ENCODE measurements at places on chromosomes 7 and 10.

GRCh38 chr10:109933984-109934565, 10.8 kb upstream of the XPNPEP1 start:
- DNase-seq, result peak; percentile 61

GRCh38 chr10:96096958-96097357, 33.1 kb upstream of the ZNF518A start:
- no peak for DNase-seq

DNA sequence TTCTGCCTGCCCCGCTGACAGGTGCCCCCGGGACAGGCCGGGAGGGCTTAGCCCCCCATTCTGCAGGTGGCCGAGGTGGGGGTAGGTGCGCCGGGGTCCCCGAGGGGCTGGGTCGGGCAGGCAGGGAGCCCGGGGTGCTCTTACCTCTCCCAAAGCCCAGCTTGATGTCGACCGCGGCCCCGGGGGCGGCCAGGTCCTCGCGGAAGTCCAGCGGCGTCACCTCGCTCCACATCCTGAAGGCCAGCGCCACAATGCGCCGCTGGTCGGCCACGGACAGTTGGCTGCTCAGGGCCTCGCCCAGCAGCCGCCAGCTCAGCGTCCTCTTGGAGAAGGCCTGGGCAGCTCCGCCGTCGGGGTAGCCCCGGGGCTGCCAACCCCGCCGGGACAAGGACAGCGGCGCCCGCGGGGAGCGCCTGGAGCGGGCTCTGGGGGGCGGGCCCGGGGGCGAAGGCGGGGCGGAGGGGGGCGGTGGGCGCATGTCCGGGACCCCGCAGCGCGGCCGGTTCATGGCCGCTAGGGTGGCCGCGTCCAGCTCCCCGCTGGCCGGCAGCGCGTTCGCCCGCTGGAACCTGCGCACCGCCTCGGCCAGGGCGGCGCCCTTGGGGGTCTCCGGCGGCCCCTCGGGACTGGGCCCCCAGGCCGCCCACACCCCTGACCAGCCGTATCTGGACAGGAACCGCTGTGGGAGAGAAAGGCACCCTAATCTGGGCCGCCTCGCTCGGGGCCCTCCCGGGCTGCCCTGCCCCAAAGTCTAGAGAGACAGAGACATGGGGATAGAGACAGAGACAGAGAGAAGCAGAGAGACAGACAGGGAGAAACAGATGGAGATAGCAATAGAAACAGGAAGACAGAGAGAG, 1.7 kb downstream of the MMP21 start:
- DNase-seq, result no peak

DNA sequence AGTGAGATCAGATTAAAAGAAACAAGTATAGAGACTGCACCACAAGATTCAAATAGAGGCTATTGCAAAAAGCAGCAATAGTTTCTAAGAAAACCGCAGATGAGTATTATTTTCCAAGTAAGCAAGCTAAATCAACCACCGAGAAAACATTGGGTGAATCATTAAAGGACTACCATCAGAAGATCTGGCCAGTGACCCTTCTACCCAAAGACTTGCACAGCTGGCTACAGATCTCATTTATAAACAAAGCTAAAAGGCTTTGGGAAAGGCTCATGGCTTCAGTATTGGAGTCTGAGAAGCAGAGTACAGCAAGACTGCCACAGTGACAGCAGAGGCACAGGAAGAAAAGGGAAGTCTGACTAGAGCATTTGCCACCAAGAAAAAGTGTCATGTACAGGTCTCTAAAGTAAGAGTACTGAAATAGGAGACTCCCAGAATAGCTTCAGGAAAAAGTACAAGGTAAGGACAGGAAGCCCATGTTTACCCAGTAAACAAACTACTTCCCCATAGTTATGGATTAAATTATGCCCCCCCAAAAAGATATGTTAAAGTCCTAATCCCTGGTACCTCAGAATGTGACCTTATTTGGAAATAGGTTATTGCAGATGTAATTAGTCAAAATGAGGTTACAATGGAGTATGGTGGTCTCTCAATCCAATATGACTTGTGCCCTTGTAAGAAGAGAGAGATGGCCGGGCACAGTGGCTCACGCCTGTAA, 19.0 kb downstream of the STEAP1 start:
- no peak for DNase-seq

- DNase-seq, result no peak
Measured at GRCh38 chr7:154916381-154916780, 86.5 kb downstream of the PAXIP1 start.

DNA sequence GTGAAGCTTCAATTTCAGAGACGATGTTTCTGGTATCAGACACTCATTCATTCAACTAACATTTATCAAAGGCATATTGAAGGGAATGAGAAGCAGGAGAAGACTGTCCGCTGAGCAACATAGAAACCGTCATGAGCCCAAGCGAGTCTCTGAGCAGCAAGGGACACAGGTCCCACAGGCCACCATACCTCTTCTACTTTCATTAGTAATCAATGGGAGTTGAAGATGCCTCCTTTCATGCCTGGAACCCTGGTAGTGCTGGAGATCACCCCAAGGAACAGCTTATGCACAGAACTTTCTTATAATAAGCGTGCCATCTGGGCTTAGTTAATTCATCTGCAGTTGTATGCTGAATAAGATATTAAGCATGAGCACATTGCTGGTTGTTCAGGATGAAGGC, 1.2 kb downstream of the PAX4 start:
- DNase-seq, result no peak

DNA sequence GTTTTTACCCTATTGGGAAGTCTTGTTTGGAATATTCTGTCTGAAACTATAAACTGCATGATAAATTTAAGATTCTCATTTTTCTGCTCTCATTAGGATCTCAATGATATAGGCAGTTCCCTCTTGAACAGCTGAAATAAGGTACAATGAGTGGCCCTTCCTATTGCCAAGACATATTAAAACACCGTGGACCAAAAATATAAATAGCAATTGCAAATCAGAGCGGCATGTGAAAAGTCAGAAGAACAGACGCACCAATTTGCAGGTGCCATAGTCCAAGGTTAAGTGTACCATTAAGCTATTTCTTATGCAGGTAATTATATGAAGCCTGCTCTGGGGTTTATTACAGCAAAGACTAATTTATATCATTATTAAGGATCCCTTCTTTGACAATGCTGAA, 920.8 kb upstream of the CELF2 start:
- no peak for DNase-seq

- DNase-seq, result no peak
Measured at GRCh38 chr10:120971671-120972070, 120.5 kb downstream of the WDR11 start.

- peak; percentile 39 for DNase-seq
Measured at GRCh38 chr7:135335628-135336139, 102.0 kb downstream of the STRA8 start.

DNA sequence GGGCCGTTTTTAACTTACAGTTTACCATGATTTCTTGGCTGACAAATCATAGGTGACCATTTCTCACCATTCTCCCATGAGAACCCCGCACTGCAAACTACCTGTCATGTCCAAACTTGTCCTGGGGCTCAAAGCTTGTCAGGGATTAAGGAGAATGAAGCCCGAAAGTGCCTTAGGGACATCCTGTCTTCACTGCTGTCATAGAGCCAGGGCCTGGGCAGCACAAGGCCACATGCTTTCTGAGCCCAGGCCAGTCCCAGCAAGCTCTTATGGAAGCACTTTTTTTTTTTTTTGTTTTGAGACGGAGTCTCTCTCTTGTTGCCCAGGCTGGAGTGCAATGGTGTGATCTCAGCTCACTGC, 33.9 kb downstream of the CCM2 start:
- DNase-seq, result no peak

GRCh38 chr7:16657656-16658279, 11.8 kb downstream of the BZW2 start:
- no peak for DNase-seq

DNA sequence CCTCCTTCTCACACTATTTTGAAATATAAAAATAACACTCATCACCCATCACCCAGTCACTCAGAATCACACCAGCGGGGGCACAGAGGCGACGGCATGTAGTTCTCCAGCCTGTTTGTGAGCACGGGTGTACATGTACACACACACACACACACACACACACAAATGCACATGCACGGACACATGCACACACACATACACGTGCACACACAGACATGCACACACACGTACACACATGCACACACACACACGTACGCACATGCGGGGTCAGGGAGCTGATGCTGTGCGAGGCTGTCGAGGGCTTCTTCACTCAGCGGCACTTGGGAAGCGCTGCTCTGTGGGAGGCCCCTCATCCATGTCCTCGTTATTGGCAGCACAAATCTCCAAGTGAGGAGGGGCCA, 178.8 kb downstream of the ELFN1 start:
- no peak for DNase-seq

DNA sequence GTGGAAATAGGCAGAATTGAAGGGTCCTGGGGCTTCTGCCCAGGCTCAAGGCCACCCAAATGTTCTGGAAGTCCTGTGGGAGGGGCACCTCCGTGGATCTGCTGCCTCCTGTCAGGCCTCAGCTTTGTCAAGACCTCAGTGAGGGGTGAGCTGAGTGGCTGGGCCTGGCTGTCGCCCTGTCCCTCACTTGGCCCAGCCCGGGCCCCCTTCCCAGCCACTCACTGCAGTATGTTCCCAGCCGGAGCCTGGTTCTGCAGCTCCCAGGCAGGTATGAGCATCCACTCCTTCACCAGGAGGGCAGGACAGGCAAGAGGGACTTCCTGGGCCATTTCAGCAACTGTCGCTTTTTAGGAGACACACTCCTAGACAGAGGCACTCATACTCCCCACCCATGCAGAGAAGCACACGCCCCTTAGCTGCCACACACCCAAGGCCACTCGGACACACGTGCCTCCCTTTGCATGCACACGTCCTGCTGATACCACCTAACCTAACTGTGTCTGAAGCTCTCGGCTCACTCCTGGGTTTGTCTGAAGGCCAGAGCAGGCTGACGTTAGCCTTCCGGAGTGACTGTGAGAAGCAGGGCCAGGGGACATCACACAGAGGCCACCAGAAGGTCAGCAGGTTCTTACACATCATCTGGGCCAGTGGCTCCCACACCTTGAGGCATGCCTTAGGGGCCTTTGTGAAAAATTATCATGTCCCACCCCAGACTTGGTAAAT, 72.2 kb upstream of the COL13A1 start:
- no peak for DNase-seq

DNA sequence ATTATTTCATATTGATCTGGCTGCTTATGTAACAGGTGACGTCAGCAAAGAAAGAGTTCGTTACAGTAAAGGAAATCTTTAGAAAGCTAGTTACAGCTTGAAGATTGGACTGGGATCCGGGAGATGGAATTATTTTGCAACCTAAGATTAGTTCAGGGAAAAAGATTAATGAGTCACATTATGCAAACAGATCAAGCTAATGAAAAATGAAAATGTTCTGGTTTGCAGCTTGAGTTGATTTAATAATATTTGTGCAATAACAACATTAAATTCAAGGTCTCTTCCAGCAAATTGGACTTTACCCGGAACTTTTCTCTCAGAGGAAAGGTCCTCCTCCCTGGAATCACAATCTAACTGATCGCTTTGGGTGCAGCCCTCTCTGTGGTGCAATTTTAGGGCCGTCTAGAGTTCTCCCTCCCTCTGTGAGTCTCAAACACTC, 119.5 kb downstream of the OTUD1 start:
- no peak for DNase-seq

DNA sequence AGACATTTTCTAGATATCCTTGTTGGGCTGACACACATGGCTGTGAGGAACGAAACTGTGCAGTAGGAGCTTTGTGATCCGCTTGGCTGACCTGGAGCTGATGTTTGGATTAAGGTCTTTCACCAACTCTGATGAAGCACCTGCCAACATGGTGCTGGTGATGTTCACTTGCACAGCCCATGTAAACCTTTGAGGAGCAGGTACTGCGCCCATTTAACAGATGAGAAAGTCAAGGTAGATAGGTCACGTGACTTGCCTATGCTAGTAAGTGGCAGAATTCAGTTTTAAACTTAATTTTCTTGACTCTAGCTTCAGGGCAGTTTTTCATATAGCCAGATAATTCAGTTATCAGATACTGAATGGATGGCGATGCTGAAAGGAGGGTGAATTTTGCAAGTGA, 351.9 kb downstream of the RPS24 start:
- no peak for DNase-seq

DNA sequence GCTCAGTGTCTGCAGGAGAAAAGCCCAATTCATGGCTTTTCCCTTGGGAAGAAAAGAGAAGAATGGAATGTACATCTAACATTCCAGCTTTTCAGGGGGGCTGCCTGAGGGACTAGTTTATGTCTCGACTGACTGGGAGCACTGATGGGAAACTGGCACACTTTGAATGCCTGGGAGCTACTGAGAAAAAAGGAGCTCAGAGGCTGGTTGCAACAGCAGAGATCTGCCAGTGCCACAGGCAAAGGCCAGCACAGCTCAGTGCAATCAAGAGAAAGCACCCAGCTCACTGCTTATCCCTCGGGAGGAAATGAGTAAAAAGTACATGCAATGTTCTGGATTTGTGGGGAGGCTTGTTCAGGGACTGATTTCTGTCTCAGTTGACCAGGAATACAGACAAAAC, 226.2 kb downstream of the COBL start:
- no peak for DNase-seq

GRCh38 chr10:112750427-112751167, 199.4 kb upstream of the TCF7L2 start:
- no peak for DNase-seq

- no peak for DNase-seq
Measured at GRCh38 chr10:8803992-8804391, 749.5 kb downstream of the GATA3 start.

DNA sequence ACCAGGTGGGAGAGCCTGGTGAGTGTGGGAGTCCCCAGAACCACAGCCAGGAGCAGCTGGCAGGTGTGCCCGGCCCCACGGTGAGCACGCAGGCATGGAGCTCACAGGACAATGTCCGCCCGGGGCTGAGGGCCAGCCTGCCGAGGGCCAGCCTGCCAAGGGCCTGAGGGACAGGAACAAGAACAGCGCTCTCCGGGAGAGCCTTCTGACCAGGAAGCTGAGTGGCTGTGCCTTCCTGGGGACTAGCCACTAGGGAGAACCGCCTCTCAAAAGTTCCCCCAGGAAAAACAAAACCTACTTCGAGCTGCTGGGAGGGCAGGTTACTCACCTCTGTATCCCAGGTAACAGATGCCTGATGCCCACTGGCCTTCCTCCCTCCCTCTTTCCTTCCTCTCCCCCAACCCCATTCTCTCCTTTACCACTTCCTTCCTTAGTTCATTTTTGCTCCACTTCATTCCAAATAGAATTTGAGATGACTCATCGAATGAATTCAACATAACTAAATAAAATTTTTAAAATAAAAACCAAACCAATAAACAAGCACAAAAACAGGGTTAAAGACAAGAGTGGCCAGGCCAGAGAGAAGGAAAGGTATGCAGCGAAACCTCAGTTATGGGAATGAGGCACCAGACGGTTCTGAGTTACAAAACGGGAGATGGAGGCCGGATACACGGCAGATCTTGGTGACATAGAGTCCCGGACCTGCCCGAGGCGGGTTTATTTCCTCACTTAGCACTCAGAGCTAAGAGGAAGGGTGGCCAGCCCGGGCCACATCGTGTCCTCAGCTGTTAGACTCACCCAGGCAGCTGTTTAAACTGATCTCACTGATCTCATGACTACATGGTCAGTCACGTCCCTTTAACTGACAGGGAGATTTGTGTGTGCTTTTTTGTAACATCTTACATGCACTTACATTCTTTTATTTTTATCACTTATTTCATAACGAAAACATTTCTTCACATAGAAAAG, 128.5 kb downstream of the TNS3 start:
- DNase-seq, result no peak

GRCh38 chr10:46226232-46226631, 60.6 kb upstream of the ANTXRL start:
- DNase-seq, result peak; percentile 4

Data from activated CD4-positive, alpha-beta T cell treated with anti-CD3 and anti-CD28 coated beads, Interleukin-2, amount 10 ng/mL, durations not matched to agents 7 days and 5 days (primary cell).